ENCODE measurements at places on chromosomes 16 and 17.

- DNase-seq, result no peak
These were observed 52.0 kb upstream of the SDK2 start for GRCh38 chr17:73696251-73696650.

DNA sequence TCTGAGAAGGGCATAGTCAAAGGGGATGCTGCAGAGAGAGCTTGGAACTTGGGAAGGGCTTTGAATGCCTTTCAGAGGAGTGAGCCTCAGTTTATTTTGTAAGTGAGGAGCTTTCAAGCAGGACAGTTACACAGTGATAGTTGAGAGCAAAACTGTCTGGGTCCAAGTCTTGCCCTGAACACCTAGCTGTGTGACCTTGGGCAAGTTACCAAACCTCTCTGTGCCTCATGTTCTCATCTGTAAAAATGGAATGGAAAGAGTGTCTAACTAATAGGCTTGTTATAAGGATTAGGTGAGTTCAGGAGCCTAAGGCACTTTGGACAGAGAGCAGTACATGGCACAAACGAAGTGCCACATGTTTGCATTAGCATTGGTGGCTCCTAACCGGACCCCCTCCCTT is 27.0 kb upstream of the TAC4 start:
- no peak for DNase-seq

DNA sequence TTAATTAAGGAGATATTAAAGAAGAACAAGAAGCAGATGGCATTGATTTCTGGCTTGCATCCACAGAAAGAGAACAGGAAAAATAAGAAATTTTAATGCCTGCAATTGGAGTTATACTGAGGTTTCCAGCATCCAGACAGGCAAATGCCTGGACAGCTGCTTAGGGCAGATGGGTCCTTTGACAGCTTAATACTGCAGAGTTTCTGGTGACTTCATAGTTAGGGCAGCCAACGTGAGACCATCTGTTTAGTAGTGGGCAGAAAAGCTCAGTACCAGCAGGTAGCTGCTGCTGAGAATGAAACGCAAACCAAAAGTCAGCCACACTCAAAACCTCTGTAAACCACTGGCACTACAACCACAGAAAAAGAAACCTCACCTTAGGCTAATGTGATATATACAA is 109.8 kb downstream of the CDK5R1 start:
- no peak for DNase-seq

- no peak for DNase-seq
These were observed 3.9 kb downstream of the CDH13 start for GRCh38 chr16:82630688-82631087.

GRCh38 chr17:20172376-20172775 is 163.2 kb downstream of the SPECC1 start:
- no peak for DNase-seq

GRCh38 chr16:75443298-75443697 is 10.0 kb upstream of the CFDP1 start:
- DNase-seq, result no peak

DNA sequence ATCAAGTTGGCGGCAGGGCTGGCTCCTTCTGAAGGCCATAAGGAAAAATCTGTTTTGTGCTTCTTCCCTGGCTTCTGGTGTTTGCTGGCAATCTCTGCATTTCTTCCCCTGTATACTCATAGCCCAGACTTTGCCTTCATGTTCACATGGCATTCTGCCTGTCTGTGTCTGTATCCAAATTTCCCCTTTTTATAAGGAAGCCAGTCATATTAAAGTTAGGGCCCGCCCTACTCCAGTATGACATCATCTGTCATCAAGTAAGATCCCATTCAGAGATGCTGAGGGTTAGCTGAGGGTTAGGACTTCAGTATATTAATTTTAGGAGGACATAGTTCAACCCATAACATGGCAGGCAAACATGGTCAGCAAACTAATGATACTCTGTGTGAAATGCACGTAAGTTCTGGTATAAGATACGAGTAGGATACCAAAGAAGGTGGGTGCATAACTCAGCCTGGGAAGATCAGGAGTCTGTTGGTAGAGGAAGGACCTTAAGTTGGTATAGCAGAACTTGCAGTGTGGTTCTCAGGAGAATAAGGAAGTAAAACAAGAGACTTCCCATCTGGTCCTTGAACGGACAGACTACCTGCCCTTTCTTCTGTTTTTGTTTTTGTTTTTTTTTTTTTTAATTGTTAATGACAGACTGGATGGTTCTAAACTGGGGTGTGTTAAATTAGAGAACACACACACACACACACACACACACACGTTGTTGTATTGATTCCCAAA is 13.9 kb downstream of the MAP2K6 start:
- DNase-seq, result no peak

DNA sequence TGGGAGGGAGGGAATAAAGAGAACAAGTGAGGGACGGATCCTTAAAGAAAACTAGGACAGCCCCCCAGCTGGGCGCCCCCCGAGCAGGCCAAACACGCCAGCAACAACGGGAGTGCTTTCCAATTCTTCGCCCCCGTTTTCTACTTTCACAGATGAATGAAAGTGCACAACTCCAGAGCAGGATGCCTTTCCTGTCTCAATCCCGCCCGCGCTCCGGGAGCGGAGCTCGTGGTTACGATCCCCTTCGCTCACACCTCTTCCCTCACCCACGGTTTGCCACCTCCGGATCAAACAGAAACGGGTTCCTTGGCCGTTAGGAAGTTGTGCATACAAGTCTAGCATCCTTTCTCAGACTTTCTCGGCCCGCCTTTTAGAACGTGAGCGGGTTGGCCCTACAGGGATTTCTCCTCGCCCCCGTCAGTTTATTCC is 680 bp downstream of the SKA2 start:
- no peak for DNase-seq

DNA sequence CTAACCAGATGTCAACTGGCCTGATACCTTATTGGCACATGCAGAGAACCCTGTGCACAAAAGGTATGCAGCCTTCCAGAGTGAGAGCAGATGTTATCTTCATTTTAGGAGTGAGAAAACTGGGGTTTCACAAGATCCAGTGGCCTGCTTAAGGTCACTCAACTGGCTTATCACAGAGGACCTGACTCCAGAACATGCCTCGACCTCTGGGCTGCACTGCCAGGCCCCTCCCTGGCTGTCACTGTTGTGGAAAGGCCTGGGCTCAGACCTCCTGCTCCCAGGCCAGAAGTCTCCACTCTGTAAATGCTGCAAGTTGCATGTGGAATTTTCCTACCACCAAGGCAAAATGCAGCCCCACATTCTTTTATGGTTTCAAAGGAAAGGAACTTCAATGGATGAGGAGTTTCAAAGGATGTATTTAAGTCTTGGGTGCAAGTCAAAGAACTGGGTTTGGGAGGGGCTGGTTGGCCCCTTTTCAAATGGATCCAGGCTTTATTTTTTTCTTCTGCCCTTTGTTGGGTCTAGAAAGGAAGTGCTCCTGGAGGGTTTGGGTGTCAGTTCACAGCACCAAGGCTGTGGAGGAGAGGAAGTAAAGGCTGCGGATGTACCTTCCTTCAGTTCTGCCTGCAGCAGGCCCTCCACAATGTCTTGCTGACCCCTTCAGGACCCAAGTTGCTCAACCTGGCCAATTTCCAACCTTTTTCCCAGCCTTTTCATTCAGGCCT is 30.4 kb upstream of the SMPD3 start:
- no peak for DNase-seq

GRCh38 chr16:10655415-10655977 is 39.2 kb downstream of the TEKT5 start:
- DNase-seq, result no peak

- no peak for DNase-seq
These were observed 2.2 kb upstream of the PDP2 start for GRCh38 chr16:66878067-66878466.

GRCh38 chr17:56291226-56291805 is 138.0 kb downstream of the ANKFN1 start:
- no peak for DNase-seq

DNA sequence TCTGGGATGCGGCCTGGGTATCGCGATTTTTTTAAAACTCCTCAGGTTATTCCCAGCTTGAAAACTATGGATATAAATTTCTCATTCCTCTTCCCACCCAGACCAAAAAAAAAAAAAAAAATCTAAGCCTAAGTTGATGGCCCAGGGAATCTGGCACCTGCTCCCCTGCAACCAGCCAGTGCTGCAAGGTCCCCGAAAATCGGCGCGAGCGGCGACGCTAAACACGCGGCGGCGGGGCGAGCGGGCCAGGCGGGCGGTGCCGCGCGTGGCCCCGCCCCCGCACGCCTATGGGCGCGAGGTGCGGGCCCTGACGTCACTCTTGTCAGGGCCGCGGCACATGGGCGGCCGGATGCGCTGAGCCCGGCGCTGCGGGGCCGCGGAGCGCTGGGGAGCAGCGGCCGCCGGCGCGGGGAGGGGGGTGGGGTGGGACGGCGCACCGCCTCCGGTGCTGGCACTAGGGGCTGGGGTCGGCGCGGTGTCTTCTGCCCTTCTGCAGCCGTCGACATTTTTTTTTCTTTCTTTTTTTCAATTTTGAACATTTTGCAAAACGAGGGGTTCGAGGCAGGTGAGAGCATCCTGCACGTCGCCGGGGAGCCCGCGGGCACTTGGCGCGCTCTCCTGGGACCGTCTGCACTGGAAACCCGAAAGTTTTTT is at the start of gene HLF:
Gene HLF (plus strand): TSS at position 316 of the 654 bp plus-strand sequence. CDS start 525 bp downstream, outside the sequence.
- DNase-seq, result peak; percentile 93

- peak; percentile 7 for DNase-seq
These were observed 17.8 kb upstream of the BLMH start for GRCh38 chr17:30309591-30309990.

GRCh38 chr17:43018008-43018853 is 4.0 kb downstream of the VAT1 start:
- no peak for DNase-seq

DNA sequence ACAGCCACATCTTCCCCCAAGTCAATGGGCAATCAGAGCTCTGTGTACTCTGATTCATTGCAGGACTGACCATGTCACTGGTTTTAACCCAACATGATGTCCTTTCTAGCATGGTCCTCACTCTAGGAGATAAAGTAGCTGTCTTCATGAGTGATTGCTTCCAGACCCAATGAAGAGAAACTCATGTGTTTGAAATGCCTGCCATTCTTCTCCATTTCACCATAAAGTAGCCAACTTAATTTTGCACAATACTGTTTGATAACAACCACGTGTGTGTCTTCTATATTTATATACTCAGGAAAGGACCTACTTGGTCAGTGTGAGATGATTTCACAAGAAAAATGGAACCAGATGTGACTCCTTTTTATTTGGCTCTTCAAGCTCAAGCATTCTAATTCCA is 172.5 kb downstream of the AXIN2 start:
- DNase-seq, result no peak

GRCh38 chr17:65559804-65560627 is 1.4 kb downstream of the AXIN2 start:
- DNase-seq, result peak; percentile 72

- DNase-seq, result no peak
These were observed 787 bp downstream of the AMDHD2 start for GRCh38 chr16:2520784-2521531.

- no peak for DNase-seq
These were observed 11.1 kb upstream of the ALDOA start for GRCh38 chr16:30054451-30054850.

GRCh38 chr16:17379121-17379571 is 91.6 kb downstream of the XYLT1 start:
- DNase-seq, result peak; percentile 87

- DNase-seq, result no peak
These were observed 232.0 kb downstream of the ENGASE start for GRCh38 chr17:79306424-79307318.

DNA sequence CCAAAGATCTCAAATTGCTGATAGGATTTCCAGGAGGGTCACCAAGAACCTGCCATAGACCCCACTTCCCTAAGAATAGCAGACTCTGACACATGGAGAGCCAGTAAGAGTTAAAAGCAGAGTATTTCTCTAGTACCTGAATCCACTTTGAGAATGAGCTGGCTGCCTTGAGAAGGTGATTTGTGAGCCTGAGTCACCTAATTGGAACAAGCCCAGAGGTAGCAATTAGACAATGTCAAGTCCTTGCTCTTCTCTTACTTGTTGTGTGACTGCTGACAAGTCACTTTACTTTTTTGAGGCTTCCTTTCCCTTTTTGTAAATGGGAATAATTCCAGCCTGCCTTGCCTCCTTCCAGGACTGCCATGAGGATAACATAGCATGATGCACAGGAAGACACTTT is 76.1 kb upstream of the ASIC2 start:
- no peak for DNase-seq

- DNase-seq, result no peak
These were observed 339.8 kb downstream of the BCAS3 start for GRCh38 chr17:61017317-61018006.

- no peak for DNase-seq
These were observed 41.1 kb upstream of the CACNG3 start for GRCh38 chr16:24214992-24215391.

GRCh38 chr17:51004249-51004648 is 116.4 kb downstream of the SPAG9 start:
- no peak for DNase-seq

GRCh38 chr17:1918346-1919162 is 88.7 kb downstream of the RPA1 start:
- DNase-seq, result no peak

- peak; percentile 16 for DNase-seq
These were observed 11.5 kb upstream of the SRCIN1 start for GRCh38 chr17:38617074-38617860.

- no peak for DNase-seq
These were observed 44.6 kb downstream of the RMI2 start for GRCh38 chr16:11389631-11390565.

- no peak for DNase-seq
These were observed 49.4 kb downstream of the CCDC42 start for GRCh38 chr17:8695241-8695640.

- no peak for DNase-seq
These were observed 12.5 kb upstream of the ATP2A3 start for GRCh38 chr17:3976675-3977171.

DNA sequence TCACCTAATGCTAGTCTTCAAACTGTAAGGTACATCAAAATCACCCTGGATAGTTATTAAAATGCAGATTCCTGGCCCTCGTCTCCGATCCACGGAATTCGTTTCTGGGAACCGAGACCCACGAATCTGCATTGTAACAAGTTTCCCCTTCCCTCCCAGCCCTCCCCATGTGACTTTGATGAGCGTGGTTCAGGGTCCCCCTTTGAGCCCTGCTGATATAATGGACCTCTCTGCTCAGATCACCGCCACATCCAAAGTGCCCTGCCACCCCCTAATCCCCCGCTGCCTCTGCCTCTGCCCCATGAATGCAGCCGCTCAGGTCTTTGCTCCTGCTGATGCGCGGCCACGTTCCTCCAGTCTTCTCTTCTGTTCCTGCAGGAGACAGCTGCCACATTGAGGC is 283.1 kb downstream of the SNX29 start:
- no peak for DNase-seq

DNA sequence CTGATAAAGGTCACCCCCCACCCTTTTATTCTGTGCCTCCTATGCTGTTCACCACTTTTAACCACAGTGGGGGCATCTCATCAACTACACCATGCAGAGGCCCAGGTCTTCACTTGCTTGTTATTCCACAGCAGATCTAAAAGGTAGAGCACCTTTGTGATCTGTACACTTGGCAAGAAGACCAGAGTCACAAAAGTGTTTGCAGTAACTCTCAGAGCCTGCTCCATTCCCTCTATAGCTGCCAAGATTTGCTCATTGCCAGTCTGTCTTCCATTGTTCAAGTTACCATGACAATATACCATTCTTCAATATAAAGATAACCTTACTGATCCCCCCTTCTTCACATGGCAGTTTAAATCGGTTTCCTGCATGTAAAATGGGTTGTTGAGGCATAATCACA is 180.0 kb downstream of the TOX3 start:
- no peak for DNase-seq
